ENCODE measurements at places on chromosomes 3 and 15.

GRCh38 chr15:68849497-68849896, 28.8 kb upstream of the ANP32A start:
- no peak for DNase-seq

DNA sequence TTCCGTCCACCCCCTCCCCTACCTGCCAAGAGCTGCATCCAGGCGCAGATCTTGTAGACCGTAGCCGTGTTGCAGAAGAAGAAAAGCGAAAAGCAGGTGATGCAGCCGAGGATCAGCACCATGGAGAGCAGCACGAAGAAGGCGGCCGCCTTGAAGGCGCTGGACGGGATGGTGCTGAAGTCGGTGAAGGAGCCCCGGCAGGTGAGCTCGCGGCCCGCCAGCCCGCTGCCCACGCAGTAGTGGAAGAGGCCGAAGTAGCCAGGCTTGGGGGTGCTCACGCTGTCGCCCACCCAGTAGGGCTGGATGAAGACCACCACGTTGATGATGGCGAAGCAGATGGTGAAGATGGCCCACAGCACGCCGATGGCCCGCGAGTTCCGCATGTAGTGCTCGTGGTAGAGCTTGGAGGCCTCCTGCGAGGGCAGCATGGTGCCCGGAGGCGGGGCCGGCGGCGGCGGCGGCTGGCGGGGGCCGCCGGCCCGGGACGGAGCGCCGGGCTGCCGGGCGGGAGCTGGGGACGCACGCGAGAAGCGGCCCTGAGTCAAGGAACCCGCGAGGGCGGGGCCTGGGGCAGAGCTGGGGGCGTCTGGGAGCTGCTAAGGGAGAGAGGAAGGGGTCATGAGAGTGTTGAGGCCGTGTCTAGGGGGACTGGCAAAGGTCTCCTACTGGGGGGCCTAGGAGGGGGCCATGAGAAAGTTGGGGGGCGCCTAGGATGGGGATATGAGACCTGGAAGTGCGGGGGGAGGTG, 1.2 kb downstream of the LHFPL4 start:
- DNase-seq, result peak; percentile 2

DNA sequence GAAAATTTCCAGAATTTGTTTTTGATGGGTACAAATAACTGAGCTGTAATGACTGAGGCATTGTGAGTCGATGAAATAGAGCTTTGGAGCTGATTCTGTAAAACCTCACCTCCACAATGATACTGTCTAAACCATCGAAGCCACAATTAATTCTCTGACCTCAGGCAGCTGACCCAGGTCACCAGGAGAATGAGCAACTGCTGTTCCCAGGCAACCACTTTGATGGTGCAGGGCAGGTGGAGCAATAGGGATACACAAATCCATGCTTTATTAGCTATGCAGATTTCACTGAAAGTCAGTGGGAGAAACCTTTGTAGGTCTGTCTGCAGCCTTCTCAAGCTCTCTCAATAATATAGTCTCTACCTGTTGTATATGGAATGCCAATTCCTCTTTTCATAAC, 204.4 kb downstream of the RYR3 start:
- no peak for DNase-seq

DNA sequence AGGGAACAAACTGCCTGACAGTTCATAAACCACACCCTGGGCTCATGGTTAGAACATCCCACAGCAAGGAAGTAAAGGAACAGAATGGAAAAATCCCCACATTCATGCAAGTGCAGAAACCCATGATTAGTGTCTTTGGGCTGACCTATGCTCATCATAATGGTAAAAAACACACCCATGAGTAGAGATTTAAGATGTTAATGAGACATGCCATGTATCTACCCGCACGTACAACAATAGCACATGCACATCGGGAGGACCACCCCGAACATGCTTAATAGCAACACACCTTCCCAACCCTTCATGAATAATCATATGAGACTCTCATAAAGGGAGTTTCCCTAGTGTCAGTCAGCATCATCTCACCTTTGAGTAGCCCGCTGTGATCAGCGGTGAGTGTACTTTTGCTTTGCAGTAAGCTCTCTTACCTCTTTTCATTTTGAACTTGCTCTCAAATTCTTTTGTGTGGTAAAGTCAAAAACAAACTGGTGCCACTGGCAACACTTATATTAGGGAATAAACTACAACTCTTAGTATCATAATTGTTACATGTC, 23.2 kb downstream of the ZBED2 start:
- DNase-seq, result no peak

DNA sequence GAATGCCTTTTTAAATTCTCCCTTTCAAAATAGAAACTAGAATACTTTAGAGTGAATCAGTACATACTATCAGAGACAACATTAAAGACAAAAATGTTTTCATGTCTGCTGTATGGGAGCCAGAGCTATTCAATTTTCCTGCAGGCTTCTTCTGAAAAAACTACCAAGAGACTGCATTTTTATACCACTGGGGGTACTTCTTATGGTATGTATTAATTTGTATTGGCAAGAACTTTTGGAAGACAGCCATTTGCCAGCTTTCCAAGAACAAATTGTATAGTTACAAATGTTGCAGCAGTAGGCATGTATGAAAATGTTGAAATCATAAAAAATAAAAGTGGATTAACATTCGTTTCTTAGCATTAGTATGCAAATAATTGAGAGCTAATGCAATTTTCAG, 1010.0 kb upstream of the CADM2 start:
- DNase-seq, result no peak

GRCh38 chr3:70982700-70983140, 600.8 kb downstream of the FOXP1 start:
- DNase-seq, result no peak

- no peak for DNase-seq
Observed at GRCh38 chr3:140494970-140495369, 182.9 kb upstream of the TRIM42 start.

- DNase-seq, result no peak
Observed at GRCh38 chr3:58012302-58012701, 4.1 kb downstream of the FLNB start.

DNA sequence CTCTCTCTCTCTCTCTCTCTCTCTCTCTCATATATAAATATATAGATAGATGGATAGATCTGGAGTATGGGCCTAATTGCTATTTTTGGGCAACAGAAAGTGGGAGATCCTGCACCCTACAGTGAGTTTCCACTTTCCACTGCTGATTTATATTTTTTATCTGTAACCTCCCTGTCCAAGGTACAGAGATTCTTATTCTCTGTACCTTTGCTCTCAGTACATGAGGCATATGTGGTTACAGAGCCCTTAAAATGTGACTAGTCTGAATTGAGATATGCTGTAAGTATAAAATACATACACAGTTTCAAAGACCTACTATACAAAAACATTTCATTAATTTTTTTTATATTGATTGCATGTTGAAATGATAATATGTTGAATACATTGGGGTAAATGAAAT, 51.1 kb upstream of the FOXP1 start:
- DNase-seq, result no peak

DNA sequence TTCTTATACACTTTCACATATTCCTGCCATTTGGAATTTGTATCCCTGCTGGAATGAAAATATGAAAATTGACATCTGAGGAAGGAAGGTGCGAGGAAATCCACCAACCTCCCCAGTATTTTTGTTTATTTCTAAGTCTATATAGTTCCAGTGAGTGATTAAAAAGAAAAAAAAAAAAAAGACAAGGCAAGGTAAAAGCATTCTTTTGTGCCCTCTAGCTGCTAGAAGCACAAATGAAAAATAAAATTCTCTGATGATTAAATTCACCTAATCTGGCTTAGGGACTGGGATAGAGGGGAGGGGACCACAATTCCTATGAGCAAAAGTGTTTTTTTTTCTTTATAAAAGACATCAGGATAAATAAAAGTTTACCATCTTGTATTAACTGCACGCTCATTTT, 370.9 kb downstream of the NR2F2 start:
- DNase-seq, result no peak

DNA sequence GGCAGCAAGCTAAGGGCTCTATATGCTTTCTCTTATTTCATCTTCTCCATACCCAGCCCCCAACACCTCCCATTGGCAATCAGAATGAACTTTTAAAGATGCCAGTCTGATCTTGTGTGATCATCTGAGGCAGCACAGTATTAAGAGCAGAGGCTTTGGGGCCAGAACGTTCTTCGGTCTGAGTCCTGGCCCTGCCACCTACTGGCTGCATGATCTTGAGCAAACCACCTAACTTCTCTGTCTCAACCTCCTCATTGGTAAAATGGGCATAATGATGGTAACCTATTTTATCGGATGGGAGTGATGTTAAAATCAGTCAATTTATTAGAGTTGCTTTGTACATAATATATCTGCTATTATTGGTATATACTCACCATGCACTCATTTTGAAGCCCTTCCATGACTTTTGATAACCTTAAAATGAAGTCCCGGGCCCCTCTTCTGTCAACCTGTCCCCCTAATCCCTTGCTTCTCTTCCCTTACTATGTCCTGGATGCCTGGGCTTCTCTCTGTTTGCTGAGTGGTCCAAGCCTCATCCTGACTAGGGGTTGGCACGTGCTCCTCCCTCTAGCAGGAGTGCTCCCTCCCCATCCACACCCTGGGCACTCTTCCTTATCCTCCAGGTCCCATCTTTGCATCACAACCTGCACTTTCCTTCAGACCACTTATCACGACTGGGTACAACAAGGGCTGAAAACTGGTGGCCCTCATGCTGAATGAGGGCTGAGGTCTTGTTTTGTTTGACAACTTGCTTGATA, 6.3 kb downstream of the EFCAB12 start:
- DNase-seq, result no peak

- DNase-seq, result no peak
Observed at GRCh38 chr3:139151530-139151929, 106.8 kb upstream of the PRR23C start.

- no peak for DNase-seq
Observed at GRCh38 chr15:77201665-77202064, 130.8 kb upstream of the TSPAN3 start.

- no peak for DNase-seq
Observed at GRCh38 chr15:95995375-95996168, 334.9 kb upstream of the NR2F2 start.

DNA sequence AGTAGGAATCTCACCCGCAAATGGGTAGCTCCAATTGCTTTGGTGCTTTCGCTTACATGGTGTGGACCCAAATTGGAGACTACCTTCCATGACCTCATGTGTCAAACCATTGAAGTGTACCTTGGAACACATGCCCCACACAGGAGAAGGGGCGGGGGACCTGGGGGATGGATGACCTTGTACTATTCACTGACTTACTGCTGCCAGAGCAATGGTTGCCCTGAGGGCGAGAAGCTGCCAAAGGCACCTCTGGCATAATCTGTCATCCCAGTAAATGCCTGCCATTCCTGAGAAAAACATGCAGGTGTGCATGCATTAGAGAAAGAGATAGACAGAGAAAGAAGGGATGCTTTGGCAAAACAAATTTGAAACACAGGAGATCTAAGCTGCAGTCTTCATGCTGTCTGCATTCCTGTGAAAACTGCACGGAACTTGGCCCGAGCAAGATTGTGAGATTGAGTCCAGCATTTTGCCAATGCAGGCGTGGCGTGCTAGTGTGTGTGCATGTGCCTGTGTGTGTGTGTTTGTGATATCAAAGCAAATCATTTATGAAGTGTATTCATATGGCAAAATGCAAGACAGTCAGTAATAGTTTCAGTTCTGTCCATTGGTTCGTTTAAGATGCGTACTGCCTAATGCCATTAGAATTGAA, 219.5 kb upstream of the MDFIC2 start:
- DNase-seq, result no peak

GRCh38 chr15:51332206-51333147, 5.9 kb downstream of the CYP19A1 start:
- no peak for DNase-seq

GRCh38 chr15:51331141-51331540, 7.3 kb downstream of the CYP19A1 start:
- DNase-seq, result no peak

- no peak for DNase-seq
Observed at GRCh38 chr3:169052465-169053302, 610.8 kb downstream of the MECOM start.

GRCh38 chr15:81091889-81092558, 42.0 kb upstream of the CFAP161 start:
- no peak for DNase-seq

GRCh38 chr15:31215490-31216214, 111.0 kb upstream of the KLF13 start:
- peak; percentile 63 for DNase-seq

DNA sequence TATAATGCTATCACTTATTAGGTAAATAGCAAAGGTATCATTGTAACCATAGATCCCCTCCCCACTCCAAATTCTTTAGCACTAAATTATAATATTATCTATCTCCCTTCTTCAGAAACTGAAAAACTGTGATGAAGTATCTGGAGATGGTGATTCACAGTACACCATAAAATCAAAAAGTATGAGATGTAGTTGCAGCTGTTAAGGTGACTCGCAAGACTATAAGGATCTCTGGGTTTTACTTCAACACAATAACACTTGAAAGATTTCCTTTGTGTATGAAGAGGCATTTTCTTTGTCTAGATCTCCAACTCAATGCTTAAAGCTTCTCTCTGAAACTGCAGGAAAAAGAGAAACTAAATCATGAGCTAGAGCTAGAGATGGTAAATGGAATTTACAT, 46.9 kb downstream of the IFT57 start:
- DNase-seq, result no peak

- no peak for DNase-seq
Observed at GRCh38 chr15:32721596-32721995, 3.8 kb downstream of the GREM1 start.

DNA sequence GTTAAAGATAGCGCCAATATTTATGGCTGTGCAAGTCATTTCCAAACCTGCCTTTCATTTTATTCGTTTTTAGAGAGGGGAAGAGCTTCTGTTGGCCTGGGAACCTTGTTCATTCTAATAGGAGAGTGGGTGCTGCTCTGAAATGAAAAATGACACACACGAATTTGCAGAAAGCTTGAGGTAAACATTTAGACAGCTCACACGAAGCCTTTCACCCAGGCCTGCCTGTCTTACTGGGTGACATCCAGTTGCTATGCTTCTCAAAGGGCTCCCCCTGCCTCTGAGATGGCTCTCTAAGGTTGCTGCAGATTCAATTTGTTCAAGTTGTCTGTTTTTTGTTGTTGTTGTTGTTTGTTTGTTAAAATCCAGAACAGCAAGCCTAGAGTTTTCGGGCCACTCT, 18.2 kb downstream of the PEX5L start:
- DNase-seq, result no peak

GRCh38 chr3:72679540-72680198, 168.6 kb downstream of the SHQ1 start:
- DNase-seq, result no peak

All from stimulated activated CD4-positive, alpha-beta T cell treated with anti-CD3 and anti-CD28 coated beads, Interleukin-1b, Interleukin-23, amount 100 ng/mL, for 24 hours (primary cell).